ENCODE measurements at places on chromosomes 2 and 18.
A peak's percentile ranks its signal among the peaks of the same experiment; 100 is the strongest.

DNA sequence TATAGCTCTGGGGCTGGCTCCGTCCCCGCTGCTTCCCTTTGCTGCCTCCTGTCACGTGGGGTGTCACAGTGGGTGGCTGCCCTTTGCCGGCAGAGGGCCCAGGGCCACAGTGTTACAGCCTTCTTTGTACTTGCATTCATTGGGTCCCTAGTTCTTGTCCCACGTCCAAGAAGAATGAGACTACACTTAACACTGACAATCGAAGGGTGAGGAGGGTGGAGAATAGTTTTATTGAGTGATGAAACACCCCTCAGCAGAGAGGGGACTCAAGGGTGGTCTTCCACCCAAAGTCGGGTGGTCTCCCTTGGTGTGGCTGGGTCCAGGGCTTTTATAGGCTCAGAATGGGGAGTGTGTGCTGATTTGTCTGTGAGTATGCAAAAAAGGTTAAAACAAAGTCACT is 1.9 kb downstream of the ATG4B start:
- no peak for DNase-seq

DNA sequence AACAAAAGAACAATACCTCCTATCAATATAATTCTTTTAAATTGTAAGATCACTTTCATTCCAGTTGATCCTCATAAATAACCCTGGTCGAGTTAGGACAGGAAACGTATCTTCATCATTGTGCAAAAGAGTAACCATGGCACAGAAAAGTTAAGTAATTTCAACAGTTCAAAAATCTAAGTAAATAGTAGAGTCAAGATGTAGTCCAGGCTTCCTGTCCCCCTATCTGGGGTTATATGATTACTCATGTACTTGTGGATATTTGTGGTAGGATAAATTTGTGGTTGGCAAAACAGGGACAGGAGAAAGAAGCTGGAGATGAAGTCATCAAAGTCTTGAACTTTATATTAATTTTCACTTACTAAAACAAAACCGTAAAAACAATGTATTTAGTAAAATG is 772.6 kb downstream of the TSN start:
- no peak for DNase-seq

GRCh38 chr2:1136846-1137245 is 186.2 kb downstream of the SNTG2 start:
- no peak for DNase-seq

DNA sequence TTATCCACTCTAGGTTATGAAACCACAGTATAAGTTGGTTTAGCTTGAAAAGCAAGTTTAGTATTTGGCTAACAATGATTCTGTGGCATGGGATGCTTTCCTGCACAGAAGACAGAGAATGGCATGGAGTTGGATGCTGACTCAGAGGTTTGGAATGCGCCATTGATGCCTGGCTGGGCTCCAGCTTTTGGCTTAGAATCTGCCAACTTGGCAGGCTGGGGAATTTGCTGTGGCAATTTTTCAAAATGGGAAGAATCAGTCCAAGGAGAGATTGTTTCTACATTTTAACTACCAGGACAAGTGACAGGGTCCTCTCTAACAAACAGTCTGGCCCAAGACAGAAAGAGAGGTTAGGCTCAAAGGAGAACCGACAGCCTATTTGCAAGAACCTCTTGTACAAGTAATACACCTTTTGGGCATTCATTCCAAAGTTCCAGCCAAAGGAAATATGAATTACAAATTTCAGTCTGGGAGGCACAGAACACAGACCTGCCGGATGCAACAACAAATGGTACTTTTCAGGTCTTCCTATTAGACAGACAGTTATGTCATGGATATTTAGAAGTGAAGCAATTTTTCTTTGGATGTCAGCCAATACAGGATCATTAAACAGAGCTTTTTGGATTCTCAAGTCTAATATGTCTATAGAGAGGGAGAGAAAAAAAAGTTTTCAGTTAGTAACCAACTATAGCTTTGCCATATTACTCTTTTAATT is 1027.7 kb downstream of the TMEM182 start:
- DNase-seq: no peak

- DNase-seq: no peak
These were observed 206.1 kb upstream of the SETBP1 start for GRCh38 chr18:44474591-44474990.

DNA sequence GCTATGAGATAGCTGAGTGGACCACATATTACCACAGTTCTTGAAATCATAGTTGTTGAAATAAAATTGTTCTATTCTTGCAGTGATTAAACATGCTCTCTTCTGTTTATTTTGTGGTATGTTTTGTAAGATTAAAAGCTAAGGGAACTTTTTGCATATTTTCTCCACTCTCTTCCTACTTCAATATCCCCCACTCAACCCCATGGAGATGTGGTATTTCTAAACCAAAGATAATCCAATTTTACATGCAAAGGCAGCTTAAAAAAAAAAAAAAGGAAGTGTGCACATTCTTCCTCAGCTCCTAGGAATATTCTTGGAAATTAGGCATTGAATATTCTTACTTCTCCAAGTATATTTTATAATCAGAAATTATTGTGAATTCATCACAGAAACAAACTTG is 15.0 kb upstream of the PAX3 start:
- no peak for DNase-seq

DNA sequence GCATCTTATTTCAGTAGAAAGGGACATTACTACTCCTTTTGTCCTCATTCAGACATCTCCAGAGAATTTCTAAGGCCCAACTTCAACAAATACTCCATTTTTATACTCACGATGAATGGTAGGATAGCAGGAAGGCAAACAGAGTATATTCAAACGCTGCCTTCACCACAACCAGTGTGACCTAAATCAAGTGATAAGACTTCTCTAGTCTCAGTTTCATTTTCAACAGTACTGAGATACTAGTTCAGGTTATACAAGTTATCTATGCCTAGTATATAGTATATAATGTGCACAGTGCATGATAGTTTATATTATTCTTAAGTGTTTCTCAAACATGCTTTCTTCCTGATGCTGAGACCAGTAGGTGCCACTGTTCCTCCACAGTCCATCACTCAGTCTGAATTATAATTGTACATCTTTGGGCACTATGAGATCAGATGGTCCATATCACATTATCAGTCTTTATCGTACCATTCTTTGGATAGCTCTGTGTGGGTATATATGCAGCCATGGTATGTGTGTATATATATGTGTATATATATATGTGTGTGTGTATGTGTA is 66.3 kb upstream of the RPE start:
- DNase-seq: no peak

- DNase-seq: no peak
These were observed 1.3 kb upstream of the SMAD2 start for GRCh38 chr18:47931718-47932103.

GRCh38 chr2:217899231-217900009 is 103.4 kb downstream of the TNS1 start:
- DNase-seq: peak; percentile 89

- no peak for DNase-seq
These were observed 66.0 kb downstream of the TCF4 start for GRCh38 chr18:55522011-55522410.

- DNase-seq: no peak
These were observed 84.4 kb upstream of the ZCCHC2 start for GRCh38 chr18:62438402-62438801.

DNA sequence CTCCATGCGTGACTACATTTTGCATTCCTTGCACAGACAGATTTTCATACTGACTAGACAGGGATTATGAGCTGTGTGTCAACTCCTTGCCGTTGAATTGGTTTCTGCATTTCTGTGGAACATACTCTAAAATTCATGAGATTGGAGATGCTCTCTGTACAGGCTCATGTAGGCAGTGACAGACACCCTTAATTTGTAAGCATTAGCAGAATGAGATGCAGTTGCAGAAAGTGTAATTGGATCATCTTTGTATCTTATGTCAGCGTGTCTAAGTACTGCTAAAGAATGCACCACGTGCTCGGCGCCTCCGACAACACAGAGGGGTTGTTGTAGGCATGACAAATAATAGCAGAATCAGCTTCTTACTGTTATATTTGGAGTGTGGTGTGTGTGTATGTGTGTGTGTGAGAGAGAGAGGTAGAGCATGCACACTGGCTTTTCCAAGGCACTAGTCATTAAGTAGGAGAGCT is 212.4 kb downstream of the CMPK2 start:
- DNase-seq: no peak

DNA sequence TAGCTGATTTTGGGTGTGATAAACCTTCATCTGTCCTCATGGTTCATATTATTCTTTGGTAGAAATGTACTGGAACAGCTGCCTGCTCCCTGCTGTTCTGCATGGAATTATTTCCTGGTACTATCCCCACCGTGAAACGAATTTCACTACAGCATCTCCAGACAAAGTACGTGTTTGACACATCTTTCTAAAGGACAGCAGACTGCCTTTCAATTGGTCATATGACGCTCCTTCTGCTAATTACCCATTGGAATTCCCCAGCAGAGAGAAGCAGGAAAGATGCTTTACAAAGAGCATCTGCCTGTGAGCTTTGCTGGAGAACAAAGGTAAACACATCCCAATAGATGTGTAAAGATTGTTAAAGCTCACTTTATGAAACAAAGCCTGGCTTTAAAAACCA is 4.4 kb upstream of the RFX8 start:
- DNase-seq: no peak

GRCh38 chr2:64135421-64135820 is 8.8 kb downstream of the PELI1 start:
- no peak for DNase-seq

- DNase-seq: no peak
These were observed 48.0 kb downstream of the TCF7L1 start for GRCh38 chr2:85181134-85181631.

GRCh38 chr18:7492385-7492784 is 74.7 kb upstream of the PTPRM start:
- DNase-seq: no peak

- DNase-seq: peak; percentile 26
These were observed 63.6 kb downstream of the CIB4 start for GRCh38 chr2:26577442-26578112.

DNA sequence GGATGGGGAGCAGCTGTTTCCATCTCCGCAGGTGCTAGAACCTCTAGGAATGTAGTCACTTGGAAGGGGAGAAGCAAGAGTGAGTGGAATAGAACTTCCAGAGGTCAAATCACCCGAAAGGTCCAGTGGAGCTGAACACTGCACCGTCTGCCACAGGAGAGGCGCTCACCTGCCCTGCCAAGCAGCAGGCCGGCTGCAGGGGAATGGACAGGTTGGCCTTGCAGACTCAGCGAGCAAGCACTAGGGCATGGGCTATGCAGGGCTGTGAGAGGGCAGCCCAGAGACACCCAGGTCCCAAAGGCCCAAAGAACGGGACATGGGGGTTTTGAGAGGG is 214.2 kb downstream of the TNS1 start:
- no peak for DNase-seq

GRCh38 chr2:45380131-45380836 is 230.8 kb downstream of the SRBD1 start:
- DNase-seq: no peak

- DNase-seq: no peak
These were observed 4.3 kb upstream of the EDAR start for GRCh38 chr2:108993095-108993937.

- no peak for DNase-seq
These were observed 513.5 kb downstream of the CNTNAP5 start for GRCh38 chr2:124538549-124538948.

DNA sequence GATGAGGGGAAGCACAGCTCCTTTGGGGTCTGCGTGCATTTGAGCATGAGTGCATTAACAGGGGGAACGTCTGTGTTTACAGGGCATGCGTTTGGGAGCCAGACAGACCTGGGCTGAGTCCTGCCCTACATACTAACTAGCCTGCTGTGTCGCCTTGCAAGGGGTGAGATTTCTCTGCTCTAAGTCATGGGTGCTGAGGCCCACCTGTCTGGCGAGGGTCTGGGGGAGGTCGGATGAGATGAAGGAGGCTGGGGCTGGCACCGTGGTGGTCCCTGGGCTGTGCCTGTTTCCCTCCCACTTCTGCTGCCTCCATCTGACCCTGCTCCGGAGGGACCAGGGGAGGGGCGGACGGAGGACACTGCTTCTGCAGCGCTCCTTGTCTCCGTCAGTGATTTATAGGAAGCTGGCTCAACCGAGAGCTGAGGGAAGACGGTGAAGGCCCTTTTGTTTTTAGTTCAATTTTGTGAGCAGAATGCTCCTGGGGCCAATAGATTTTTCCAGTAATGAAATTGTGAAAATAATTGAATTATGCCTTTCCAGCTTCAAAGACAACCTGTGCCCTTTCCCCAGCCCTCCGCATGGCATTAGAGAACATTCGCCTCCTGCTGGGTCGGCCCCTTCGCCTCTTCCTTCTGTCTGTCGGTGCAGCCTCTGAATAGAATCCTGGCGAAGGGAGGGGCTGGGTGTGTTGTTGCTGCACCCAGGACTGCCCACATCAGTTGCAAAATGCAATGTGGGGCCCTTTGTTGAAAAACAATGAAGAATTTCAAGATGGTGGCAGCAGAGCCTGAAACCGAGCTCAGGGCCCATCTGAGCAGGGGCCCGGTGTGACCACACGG is 49.7 kb downstream of the RRM2 start:
- DNase-seq: no peak

DNA sequence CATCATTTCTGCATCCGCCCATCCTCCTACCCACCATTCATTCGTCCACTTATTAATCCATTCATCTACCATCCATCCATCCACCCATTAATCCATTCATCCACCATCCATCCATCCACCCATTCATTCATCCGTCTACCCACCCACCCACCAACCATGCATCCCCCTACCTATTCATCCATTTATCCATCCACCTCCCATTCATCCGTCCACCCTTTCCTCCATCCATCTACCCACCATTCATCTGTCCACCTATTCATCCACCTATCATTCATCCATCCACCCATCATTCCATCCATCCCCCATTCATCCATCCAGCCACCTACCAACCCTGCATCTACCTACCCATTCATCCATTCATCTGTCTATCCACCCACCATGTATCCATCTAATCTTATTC is 83.5 kb upstream of the MCFD2 start:
- no peak for DNase-seq

GRCh38 chr2:18836436-18836835 is 247.1 kb upstream of the NT5C1B start:
- no peak for DNase-seq

- no peak for DNase-seq
These were observed 36.3 kb downstream of the ZNF516 start for GRCh38 chr18:76458522-76459311.

GRCh38 chr2:138838851-138839620 is 58.8 kb upstream of the NXPH2 start:
- no peak for DNase-seq

Data from uterus (tissue), 4 donors.